ENCODE measurements at places on chromosomes 2 and 18.

- no peak for DNase-seq
Measured at GRCh38 chr2:660586-661359, 16.4 kb downstream of the TMEM18 start.

DNA sequence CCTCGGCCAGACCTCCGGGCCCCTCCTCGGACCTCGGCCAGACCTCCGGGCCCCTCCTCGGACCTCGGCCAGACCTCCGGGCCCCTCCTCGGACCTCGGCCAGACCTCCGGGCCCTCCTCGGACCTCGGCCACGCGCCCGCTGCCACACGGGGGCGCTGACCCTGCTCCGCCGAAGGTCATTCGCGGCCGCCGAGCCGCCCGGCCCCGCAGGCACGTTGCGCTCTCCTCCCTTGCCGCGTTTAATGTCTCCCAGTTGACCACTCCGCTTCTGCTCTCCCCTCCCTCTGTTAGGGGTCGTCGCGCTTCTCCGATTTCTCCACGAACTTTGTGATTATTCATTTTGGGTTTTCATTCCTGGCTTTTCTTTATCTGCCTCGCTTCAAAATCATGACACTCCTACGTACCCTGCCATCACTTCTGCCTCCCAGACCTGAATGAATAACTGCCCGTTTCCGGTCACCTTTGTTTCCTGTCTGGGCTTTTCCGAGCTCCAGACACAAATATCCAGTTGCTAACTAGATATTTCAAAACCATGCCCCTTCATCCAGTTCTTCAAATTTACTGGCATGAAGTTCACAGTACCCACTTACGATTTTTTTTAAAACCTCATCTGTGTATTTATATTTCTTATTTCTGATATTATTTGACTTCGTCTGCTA lies 14.8 kb upstream of the COLEC12 start:
- no peak for DNase-seq

DNA sequence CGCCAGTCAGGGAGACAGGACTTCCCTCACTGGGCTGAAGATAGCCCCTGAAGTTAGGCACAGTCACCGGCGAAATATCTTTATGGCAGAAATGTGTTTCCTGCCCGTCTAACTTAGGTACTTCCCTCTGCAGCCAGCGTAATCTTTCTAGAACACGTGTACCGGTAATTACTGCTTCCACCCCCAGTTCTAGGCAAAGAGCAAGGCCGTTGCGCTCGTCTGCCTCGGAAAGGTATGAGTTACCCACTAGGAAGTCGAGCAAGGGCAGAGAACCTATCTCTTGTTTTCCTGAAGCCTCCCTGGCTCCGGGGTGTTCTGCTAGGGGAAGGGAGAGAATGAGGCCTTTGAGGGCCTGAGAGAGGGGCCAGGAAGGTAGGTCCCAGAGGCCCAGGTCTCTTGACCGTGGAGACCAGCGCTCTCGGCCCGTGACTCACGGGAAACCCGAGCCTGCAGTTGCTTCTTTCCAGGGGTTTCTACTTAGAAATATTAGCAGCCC lies 70.0 kb downstream of the TWSG1 start:
- DNase-seq: no peak

DNA sequence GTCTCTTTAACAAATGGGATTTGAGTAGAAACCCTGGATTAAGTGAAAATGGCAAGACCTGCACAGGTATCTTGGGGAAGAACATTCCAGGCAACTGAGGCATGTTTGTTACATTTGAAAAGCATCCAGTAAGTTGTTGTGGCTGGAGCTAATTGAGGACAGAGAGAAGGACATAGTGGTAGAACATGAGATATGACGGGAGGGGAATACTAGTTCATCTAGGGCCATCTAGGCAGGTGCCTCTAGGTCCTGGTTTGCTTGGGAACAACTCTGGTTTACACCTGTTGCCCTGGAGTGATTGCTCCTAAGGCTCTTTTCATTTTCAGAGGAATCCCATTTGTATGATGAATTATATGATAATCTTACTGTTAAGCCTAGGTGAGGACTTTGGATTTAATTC lies 19.7 kb upstream of the CCDC141 start:
- DNase-seq: no peak

- DNase-seq: no peak
Measured at GRCh38 chr2:72998724-72999123, 72.8 kb downstream of the SFXN5 start.

- DNase-seq: no peak
Measured at GRCh38 chr2:179049546-179050311, at the start of gene CCDC141. TSS of gene CCDC141 (minus strand) at chr2:179050137. CDS start at chr2:179049941, 196 bp downstream.

DNA sequence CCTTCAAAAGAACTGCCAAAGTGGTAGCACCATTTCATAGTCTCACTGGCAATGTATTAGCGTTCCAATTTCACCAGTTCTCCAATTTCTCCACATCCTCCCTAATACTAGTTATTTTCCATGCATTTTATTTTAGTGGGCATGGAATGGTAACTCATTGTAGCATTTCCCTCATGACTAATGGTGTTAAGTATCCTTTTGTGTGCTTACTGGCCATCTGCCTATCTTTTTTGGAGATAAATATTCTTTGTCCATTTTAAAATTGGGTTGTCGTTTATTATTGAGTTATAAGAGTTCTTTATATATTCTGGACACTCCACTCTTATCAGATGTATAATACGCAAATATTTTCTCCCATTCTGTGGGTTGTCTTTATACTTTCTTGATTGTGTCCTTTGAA lies 107.1 kb downstream of the THADA start:
- no peak for DNase-seq

DNA sequence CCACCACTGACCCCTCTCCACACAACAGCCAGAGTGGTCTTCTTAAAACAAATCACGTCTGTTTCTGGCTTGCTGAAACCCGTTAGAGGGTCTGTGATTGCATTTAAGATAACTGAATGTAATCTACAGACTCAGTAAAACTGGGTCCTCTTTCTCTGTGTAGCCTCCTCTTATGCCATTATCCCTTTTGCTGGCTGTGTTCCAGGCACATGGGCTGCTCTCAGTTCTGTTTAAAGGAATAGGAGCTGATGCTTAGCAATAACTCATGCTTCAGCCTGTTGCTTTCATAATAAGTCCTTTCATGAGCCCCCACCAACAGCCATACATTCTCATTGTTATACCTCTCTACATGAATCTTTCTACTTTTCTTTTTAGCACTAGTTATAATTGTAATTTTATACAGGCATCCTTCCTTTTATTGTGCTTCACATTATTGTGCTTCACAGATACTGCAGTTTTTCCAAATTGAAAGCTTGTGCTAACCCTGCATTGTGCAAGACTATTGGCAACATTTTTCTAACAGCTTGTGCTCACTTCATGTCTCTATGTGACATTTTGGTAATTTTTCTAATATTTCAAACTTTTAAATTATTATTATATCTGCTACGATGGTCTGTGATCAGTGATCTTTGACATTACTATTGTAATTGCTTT lies 782.6 kb downstream of the MBD2 start:
- DNase-seq: no peak
